ENCODE measurements at places on chromosomes 16 and 17.

DNA sequence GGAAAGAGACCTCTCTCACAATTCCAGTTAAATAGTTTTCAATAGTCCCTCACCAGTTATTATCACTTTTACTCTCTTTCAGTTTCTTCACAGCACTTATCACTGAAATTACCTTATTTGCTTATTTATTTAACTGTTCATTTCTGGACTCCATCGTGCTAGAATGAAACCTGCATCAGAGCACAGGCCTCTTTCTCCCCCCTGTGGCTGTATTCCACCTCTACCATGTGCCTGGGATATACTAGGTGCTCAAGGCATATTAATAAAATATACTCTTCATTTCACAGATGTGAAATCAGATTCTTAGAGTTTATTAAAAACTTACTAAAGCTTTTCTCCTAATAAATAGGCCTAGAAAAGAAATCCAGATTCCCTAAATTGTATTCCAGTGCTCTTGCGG lies 308.9 kb upstream of the MON1B start:
- DNase-seq, result no peak

GRCh38 chr16:24164416-24164815 lies 91.7 kb upstream of the CACNG3 start:
- no peak for DNase-seq

- no peak for DNase-seq
These were observed 18.5 kb downstream of the RGS9 start for GRCh38 chr17:65155622-65156021.

GRCh38 chr16:85521552-85522307 lies 91.4 kb upstream of the GSE1 start:
- DNase-seq, result no peak

DNA sequence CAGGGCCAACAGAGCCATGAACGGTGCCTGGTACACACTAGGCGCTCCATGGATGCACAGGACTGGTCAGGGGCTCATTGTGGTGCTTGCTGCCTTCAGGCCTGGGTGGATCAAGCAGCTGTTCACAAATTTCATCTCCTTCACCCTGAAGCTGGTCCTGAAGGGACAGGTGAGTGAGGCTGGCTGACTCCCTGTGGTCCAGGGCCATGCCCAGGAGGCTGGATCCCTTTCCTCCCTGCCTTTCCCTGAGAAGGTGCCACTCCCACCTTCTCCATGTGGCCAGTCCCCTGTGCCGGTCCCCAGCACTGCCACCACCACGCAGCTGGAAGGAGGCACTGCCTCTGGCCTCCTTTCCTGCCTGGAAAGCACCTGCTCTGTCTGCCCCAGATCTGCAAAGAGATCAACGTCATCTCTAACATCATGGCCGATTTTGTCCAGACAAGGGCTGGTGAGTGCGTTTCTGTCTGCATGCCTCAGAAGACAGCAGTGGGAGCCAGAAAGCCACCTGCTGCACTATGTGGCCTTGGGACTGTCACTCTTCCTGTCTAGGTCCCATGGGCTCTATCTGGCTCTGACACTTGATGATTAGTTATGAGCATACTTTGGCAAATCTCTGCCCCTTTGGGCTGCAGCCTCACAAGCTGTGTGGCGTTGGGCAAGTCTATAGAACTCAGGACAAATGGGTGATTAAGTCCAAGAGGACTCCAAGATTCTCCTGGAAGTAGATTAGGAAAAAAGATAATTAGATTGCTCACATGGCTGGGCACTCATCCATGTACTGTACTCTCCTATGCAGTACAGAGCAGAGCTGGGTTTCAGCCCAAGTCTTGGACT lies 9.4 kb downstream of the CETP start:
- DNase-seq, result no peak

DNA sequence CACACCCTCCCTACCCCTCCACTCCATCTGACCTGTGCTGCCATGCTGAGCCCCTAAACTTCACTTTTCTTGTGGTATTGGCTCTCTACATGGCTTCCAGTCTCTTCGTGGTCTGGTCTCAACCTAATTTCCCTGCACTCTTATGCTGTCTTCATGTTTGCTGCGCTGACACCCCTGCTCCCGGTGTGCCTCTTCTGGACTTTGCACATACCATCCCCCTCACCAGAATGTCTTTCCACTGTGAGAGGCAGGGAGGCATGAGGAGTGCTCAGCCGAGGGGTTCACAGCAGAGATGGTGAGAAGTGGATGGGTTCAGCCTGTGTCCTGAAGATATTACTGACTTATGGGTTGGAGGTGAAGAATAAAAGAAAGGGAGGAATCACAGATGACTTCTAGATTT lies 2.5 kb downstream of the TNFSF12 start:
- DNase-seq, result no peak

DNA sequence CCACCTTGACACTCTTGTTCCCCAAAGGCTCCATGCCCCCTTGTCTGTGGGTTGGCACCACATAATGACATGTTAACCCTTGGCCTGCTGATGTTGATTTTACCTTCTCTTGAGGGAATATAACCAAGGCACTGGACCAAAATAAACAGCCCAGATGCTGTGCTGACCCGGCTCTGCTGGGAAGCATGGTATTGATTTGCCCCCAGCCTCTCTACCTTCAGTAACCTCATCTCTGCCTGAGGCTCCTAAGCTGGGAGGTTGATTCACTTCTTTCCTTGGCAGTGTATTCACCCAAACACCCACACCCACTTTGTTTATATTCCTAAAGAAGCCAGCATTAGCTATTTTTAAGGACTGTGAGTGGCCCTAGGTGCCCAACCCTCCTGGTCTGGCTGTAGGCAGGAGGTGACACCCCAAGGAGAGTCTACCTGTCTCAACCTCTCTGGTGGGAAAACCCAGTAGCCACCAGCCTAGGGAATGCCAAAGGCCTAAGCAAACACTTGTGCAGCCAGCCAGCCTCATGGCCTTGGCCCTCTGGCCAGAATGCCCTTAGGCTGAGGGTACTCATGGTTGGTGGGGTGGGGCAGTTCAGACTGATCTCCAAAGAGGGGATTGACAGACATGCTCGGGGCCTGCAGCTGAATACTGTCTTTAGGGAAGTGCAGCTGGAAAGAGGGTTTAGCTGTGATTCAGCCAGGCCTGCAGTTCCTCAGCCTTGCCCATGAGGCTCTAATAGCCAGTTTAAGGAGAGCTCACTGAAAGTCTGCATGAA lies 42.7 kb downstream of the GNAO1 start:
- DNase-seq, result no peak

GRCh38 chr17:58276423-58276822 lies 4.3 kb downstream of the MPO start:
- DNase-seq, result no peak

- peak; percentile 62 for DNase-seq
These were observed at the start of gene NME4 for GRCh38 chr16:397135-397661. TSS of gene NME4 (plus strand) at chr16:397199. CDS start at chr16:397223, 24 bp downstream.

DNA sequence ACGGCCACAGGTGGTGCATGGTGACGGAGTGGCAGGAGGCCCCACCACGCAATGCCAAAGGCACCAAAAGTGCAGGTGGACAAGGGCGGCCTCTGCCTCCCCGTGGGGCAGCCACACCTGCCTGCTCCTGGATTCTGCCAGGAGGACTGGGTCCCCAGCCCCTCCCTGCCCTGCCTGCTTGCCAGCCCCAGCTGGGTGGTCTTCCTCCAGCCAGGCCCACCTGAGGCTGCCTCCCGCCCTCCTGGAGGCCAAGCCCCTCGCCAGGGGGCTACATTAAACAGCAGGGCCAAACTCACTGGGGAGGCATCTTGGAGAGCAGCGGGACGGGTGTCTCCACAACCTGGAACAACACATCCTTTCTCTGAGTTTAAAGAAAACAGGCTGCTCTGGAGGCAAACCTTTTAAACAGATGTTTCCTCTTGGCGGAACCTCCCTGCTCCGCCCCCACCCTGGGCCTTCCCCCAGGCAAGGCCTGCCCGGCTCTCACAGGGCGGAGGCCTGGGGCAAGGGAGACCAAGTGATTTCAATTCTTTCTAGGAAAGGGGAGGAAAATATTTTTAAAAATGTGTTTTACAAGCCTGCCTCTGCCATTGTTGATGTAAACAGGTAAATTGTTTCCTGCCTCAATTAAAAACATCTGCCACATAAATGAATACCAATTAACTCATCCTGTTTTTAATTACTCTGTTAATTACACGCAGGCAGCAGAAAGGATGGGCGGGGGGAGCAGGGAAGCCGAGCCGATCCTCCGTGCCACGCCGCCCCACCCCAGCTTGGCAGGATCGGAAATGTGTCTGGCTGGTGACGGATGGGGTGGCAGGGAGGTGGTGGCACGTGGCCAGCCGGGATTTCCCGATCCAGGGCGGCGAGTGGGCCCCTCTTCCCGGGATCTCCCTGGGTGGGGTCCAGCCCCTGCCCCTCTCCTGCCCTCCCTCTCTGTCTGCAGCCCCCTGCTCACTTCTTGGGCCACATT lies 54.4 kb upstream of the PABPN1L start:
- no peak for DNase-seq

- DNase-seq, result no peak
These were observed 504.3 kb downstream of the XYLT1 start for GRCh38 chr16:16966439-16966838.

DNA sequence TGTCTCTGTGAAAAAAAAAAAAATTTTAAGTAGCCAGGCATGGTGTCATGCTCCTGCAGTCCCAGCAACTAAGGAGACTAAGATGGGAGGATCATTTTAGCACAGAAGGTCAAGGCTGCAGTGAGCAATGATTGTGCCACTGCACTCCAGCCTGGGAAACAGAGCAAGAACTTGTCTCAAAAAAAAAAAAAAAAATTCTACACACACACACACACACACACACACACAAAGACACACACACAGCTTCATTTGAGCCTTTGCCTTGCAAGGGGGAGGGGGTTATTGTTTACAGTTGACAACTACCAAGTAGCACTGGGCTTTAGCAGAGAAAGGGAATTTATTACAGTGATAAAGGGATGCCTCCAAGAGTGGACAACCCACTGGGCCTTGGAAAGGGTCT lies 4.9 kb upstream of the POLR3E start:
- no peak for DNase-seq

GRCh38 chr17:17204635-17205231 lies 1.4 kb downstream of the PLD6 start:
- DNase-seq, result peak; percentile 5

DNA sequence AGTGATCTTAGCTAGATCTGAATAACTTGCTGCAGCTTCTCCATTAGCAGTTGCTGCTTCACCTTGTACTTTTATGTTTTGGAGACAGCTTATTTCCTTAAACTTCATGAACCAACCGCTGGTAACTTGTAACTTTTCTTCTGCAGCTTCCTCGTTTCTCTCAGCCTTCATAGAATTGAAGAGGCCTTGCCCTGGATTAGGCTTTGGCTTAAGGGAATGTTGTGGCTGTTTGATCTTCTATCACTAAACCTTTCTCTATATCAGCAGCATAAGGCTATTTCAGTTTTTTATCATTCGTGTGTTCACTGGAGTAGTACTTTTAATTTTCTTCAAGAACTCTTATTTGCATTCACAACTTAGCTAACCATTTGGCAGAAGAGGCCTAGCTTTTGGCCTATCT lies 21.5 kb upstream of the TMEM92 start:
- no peak for DNase-seq
